ENCODE measurements at places on chromosomes 6 and 20.
A peak's percentile ranks its signal among the peaks of the same experiment; 100 is the strongest.

DNA sequence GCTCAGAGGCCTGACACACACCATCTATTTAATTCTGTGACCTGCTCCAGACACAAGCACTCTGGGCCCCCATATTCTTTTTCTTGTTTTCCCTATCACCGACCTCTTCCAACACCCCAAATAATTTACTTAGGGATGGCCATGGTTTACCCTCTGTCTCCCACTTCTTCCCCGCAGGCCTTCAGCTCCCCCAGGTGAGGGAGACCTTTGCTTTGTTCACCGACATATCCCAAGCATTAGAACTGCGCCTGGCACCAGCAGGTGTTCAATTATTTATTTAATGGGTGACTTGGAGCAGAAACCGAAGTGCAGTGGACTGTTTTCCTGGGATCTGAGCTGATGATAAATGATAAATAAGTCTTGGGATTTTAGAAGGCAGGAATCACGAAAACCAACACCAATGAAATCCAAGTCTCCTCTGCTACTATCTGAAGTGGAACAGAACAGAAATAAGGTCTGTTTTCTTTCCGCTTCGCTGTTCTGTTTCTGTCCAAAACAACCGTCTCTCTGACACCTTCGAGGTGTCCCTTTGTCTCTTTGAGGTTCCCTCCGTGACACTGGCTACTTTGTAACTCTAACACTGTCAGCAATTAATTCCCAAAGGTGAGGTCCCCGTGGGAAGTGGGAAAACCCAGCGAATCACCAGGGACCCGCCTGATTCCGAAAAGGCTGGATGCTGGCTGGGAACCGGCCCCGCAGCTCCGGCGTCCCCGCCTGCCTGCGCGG is 1.1 kb upstream of the RIN2 start:
- no peak for DNase-seq

GRCh38 chr6:32234934-32235333 is 11.1 kb upstream of the NOTCH4 start:
- no peak for DNase-seq

- DNase-seq: no peak
These were observed 1.5 kb upstream of the ARID1B start for GRCh38 chr6:156775717-156776116.

DNA sequence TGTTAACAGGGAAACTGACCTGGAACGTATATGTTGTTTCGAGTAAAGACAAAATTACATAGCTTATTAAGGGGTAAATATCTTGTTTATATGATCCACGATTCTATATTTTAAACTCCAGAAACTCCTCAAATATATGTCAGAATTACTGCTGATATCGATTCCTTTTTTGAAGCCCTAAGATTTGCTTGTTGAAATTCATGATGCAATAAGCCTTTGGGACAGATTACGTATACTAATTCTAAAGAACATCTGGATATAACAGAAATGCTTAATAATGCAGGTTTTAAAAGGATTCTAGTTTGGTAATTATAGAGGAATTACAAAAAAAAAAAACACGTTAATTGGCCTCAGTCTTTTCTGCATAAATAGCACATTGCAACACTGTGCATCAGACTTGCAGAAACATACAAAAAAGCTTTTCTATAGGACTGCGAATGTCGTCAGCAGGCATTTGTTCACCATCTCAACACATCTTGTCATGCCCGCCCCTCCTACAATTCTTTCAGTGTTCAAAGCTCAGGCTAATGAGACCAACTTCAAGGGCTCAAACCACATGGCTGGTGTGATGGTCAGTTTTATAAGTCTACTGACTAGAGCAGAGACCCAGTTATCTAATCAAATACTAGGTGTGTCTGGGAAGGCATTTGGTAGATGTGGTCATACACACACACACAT is 74.9 kb downstream of the AGPAT4 start:
- DNase-seq: no peak

DNA sequence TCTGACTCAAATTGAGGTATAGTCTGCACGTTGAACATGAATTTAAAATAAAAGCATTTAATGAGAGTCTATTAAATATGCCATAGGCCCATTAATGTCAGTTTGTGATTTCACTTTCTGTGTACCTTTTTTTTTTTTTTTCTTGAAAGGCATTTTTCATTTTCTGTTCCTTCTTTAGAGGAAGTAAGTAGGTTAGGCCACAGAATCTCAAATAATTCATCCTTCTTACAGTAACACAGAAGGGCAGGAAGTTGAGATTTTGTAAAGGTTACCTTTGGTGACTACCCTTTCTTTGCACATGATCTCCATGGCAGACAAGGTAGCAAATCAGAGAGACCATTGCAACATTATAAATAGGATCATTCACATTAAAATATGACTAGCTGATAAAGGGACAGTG is 9.6 kb downstream of the L3MBTL3 start:
- no peak for DNase-seq

- DNase-seq: no peak
These were observed 201.8 kb upstream of the LRFN2 start for GRCh38 chr6:40788661-40789655.

DNA sequence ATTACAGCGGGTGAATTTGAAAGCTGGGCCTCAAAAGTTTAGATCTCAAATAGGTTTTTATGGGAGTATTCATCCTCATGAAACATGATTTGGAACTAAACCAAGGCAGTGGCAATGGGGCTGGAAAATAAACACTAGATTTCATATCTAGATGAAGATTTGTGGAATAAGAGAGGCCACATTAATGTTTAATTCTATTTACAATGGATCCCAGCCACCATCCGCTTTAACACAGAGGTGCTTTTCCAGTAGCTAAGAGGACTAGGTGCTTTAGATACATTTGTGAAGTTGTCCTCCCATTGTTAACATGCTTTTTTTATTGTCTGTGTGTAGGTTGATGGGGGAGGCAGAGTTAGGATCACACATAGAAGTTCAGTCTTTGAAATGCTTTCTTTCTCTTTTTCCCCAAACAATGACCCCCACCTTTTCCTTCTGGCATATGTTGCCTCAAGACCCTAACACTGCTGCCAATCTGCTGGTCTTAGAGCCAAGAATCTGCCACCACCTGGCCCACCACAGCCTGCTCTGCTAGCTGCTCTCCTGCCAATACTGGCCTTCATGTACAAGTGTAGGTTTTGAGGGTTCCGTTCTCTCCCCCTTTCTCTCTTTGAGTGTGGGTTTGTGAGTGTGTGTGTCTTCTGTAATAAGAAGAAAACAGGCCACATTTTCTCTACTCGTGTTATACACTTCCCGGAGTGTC is 27.8 kb upstream of the GFRAL start:
- DNase-seq: no peak

DNA sequence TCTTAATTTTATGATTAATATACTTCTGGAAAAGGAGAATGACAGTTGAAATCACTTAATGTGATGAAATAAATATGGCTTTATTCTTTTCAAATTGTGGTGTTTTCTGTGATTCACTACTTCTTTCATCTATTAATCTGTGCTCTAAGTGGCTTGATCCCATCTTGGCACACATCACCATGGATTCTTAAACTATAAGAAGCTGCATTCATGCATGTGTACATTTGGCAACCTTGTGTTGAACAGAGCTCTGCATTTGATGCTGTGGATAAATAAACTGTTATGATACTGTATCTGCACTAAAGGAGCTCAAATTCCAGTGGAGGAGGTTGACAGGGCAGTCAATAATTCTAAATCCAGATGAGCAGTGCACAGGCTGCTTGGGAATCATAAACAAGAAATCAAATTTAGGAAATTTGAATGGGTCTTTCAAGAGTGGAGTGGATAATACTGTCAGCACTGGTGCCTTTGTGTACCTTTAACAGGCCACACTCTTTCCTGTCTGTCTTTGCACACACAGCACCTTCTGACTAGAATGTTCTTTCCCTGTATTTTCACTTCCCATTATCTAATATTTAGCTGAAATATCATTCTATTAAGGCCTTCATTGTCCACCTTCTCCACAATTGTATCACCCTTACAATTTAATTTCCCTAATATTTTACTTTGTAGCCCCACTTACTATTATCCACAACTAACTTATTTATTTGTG is 252.9 kb downstream of the GRM1 start:
- no peak for DNase-seq

GRCh38 chr20:62066339-62066982 is 780 bp upstream of the TAF4 start:
- no peak for DNase-seq

GRCh38 chr20:11170025-11170424 is 496.2 kb upstream of the JAG1 start:
- no peak for DNase-seq

GRCh38 chr20:55142932-55143331 is 667.5 kb downstream of the DOK5 start:
- no peak for DNase-seq

GRCh38 chr6:55290736-55291135 is 36.5 kb upstream of the GFRAL start:
- DNase-seq: no peak

DNA sequence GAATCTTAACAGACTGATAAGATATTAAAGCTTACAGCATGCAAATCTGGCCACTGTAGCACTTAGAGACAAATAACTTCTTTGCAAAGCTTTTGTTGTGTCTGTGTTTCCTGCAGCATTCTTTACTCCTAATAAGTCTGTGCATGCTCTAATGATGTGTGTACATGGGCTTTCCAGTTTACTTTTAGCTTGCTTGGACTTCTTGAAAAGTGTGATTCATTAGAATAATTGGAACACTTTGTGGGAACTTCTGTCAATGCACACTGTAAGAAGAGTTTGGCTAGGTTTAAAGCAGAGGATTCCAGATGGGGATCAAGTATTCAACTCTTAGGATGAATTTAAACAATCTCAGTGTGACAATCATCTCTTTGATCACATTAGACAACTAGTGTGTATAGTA is 22.1 kb upstream of the TINAG start:
- peak; percentile 45 for DNase-seq

DNA sequence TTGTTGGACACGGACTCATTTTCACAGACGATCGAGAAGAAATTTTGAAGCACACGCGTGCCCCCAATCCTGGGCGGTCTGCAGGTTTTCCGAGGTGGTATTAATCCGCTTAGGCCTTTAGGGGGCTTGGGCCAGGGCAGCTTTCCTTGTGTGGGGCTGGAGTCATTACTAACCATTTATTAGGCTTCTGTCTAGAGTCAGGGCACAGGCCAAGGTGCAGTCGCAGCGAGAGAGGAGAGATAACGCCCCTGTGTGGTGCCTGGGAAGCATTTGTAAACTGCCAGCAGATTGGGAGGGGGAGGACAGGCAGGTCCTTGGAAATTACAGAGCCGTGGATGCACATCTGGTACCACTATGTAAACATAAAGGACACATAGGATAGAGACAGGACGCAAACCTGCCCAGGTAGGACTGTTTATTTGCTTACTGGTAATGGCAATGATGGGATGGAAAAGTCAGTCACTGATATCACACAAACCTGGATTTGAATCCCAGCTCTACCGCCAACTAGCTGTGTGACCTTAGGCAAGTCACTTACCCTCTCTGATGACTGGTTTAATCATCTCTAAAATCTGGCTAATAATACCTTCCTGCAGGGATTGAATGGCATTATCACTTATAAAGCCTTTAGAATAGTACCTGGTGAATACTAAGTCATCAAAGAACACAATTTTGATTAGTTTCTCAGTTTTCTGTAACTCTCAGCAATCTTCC is 76.4 kb downstream of the TMEM242 start:
- no peak for DNase-seq

DNA sequence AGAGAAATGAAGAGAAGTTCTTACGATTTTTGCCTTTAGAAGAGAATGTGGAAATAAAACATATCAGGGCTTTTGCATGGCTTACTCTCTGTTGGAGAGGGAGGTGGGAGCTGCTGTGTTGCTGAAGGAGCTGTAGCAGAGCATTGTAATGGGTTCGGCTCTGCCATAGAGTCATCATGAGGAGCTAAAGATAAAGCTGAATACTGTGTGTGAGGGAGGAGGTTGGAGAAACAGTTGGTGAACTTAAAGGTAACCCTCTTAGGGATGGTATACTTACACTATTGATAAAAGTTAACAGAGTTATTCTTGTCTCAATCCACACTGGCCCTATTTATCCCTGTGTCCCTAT is 34.8 kb downstream of the CTNNBL1 start:
- no peak for DNase-seq

GRCh38 chr20:5020760-5021159 is 19.4 kb upstream of the SLC23A2 start:
- DNase-seq: no peak

DNA sequence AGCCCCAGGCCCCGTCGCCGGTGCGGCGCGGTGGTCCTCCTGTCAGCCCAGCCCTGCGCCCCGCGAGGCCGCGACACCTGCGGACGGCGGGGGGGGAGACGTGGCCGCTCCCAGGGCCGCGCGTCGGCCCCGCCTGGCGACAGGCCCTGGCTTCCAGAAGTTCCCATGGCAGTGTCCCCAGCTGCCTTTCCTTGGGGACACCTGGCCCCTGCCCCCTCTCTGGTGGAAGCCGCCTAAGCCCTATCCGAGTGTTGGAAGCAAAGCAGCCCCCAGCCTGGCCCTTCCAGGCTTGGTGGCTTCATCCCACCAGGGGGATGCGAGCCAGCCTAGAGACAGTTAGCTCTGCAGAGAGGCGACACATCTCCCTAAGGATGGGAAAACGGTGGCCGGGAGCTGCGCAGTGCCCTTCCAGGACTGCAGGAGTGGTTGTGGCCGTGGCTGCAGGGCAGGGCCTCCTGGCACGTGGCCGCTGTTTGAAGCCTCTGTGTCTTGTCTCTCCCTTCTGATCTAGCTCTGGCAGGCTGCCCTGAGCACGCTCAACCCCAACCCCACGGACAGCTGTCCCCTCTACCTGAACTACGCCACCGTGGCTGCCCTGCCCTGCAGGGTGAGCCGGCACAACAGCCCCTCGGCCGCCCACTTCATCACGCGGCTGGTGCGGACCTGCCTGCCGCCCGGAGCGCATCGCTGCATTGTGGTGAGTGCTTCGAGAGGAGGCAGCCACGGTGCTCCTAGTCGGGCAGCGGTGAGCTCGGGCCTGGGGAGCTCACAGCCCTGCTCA is 816 bp downstream of the NPEPL1 start:
- no peak for DNase-seq

- no peak for DNase-seq
These were observed 1132.5 kb upstream of the MAP3K7 start for GRCh38 chr6:91719414-91719813.

- DNase-seq: no peak
These were observed 94.1 kb downstream of the HIVEP2 start for GRCh38 chr6:142850679-142851423.

- DNase-seq: no peak
These were observed 253.2 kb downstream of the SOX4 start for GRCh38 chr6:21846541-21847451.
